ENCODE measurements at places on chromosomes 1 and 21.
A peak's percentile ranks its signal among the peaks of the same experiment; 100 is the strongest.

DNA sequence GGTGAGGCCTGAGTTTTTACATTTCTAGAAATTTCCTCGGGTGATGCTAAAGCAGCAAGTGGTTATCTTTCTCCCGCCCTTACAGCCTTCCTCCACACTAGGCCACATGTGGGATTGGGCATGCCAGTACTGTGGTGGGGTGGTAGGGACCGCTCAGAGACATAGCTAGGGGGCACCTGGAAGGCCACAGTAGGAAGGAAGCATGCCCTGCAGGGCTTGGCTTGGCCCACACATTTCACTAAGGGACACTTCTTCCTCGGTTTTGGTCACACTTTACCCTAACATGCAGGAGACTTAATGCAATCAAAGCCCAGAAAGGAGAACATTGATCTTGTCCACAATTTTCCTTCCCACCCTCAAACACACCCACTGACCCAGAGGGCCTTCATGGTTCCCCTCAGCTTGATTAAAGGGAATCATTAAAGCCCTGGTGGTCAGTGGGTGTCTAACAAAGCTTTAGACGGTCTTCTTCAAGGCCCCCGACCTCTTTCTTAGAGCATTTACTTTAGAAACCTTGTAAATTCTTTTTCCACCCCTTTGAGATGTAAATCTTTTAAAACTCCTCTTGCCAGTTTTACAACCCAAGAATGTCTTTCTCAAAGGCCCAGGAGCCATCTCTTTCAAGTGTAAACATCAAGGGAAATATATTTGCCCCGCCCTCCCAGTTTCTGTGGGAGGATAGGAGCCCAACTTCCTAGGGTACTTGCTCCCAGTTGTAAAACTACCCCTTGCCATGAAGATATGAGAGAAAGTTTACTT, 246.4 kb upstream of the PTBP2 start:
- no peak for ATAC-seq

GRCh38 chr1:20431176-20431460, 54.9 kb downstream of the CAMK2N1 start:
- ATAC-seq: no peak

- ATAC-seq: peak; percentile 49
Measured at GRCh38 chr21:44984428-44984791, 44.6 kb downstream of the SLX9 start.

- no peak for ATAC-seq
Measured at GRCh38 chr1:244113532-244114320, 62.6 kb downstream of the ZBTB18 start.

GRCh38 chr1:58732087-58732775, 32.4 kb upstream of the MYSM1 start:
- ATAC-seq: no peak

DNA sequence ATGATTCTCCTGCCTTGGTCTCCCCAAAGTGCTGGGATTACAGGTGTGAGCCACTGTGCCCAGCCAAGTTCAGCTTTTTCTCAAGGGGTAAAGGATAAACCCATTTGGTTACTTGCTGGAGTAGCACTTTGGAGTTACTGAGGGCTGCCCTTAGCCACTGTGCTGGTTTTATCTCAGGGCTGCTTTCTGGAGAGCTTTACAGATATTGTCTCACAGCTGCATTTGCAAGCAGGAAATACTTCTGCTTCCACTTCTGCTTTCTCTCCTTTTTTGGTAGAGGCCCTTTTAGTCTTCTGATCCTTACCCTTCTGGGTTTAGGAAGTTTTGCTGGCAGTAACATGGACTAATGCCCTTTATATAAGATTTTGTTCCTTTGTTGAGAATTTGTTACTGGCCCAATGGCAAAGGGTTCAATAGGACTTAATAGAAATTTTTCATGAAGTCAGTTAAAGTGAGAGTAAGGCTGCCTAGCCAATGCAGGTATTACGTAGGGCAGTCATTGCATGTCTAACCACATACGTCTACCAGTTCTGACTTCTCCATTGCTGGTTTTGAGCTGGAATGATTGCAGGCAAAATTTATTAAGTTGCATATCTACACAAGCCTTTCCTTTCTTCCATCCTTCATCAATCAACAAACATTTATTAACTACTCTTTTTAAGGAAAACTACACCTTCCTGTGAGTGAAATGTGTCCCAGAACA, 24.4 kb downstream of the CAP1 start:
- no peak for ATAC-seq
